ENCODE measurements at places on chromosomes 2 and 18.

DNA sequence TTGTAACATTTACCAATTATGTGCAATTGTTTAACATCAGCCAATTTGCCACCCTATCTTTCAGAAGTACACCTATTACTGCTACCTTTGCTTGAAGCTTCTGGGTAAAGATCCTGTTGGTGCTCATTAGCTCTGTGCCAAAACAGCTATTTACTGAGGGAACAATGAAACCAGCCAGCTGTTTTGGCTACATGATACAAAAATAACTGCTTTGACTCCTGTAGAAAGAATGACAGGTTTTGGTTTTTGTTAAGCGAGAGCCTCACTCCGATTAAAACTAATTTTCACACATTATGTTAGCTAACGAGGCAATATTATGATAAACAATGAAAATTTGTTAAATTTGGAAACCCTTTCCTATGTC, 907.0 kb downstream of the EPHA4 start:
- no peak for DNase-seq

DNA sequence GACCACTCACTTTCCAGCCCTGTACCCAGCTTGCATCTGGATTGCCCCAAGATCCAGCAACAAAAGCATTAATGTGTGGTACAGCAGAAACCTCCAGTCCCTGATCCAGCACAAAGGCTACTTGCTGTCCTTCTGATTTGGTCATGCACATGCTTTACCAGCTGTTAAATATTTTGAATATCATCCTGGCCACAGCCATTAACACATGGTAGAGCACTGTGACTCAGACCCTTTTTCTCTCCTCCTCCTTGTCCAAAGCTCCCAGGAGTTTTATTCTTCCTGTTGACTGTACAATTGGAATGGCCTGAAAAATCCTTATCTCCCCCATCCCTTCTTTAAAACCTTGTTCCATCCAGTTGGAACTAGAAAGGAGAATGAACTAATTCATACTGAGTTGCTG, 419.7 kb upstream of the TNP1 start:
- DNase-seq: no peak

DNA sequence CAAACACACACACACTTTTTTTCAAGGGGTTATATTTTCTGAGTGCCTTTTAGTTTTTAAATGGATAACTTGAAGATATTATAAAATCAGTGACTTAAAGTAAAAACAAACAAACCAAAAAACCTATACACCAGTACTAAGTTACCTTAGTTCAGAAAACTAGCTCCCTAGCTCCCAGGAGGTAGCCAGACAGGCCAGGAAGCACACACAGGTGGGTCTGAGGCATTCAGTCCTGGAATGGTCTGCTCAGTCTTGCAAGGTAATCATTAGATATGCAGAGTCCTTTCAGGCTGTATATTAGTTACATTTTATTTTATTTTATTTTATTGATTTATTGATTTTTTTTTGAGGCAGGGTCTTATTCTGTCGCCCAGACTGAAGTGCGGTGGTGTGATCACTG, 10.7 kb upstream of the DYNC2LI1 start:
- DNase-seq: no peak

- DNase-seq: no peak
These were observed 162.1 kb downstream of the ZEB2 start for GRCh38 chr2:144357623-144358373.

DNA sequence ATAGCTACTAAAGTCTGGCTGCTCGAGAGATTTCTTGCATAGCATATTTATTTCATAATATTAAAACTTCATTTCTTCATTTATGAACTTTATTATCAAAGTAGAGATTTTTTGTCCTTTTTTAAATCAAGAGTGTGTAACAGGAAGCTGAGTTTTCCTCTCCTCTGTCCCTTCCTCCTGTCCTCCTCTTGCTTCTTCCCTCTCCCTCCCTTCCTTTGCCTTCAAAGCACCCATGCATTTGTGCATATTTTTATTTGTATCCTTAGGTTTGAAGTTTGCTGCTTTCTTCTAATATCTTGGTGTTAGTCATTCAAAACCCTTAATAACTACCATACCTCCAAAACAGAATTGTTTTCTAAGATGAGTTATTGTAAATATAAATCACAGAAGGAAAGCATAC, 174.6 kb downstream of the SNTG2 start:
- no peak for DNase-seq

- no peak for DNase-seq
These were observed 24.9 kb upstream of the NBEAL1 start for GRCh38 chr2:202989749-202990148.

DNA sequence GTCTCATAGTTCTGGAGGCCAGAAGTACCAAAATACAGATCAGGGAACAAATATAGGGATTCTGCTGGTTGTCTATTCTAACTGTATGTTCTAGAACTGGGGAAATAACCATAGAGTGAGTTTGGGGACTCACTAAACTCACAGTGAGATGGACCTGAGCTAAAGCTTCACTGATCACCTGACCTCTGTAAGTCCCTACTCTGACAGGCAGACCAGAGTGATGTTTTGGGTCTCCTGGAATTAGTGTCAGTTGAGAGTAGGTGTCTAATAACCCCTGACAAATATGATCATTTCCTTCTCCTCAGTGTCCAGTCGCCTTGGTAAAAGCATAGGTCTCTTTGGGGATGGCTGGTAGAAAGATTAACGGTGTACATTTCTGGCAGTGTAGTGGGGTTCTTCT, 14.2 kb downstream of the PIKFYVE start:
- no peak for DNase-seq

- DNase-seq: no peak
These were observed 14.1 kb downstream of the AMER3 start for GRCh38 chr2:130769343-130769907.

- DNase-seq: no peak
These were observed 15.9 kb downstream of the FBXO41 start for GRCh38 chr2:73268366-73268829.

- DNase-seq: no peak
These were observed 55.2 kb downstream of the KIF5C start for GRCh38 chr2:148930046-148930775.

DNA sequence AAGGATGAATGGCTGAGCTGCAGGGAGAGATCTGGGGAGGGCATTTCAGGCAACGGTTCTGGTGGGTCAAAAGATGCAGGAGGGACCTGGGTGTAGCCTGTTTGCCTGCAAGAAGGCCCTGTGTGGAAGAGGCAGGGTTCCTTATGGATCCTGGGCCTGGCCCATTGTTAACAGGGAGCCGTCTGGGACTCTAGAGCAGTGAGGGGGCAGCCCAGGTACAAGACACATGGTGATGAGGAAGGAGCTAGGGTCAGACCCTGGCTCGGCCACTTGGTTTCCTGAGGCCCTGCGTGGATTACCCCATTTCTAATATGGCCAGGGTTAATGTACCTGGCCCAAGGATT, 124.9 kb downstream of the GLI2 start:
- no peak for DNase-seq

DNA sequence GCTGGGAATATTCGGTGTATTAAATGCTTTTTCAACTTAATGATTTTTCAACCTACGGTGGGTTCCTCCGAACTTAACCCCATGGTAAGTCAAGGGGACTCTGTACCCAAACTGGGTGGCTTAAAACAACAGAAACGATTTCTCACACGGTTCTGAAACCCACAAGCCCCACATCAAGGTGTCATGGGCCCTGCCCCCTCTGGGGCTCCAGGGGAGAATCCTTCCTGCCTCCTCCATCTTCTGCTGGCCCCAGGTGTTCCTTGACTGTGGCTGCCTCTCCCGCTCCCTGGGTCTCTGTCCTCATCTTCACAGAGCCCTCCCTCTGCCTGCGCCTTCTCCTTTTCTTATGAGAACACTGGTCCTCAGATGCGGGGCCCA, 301.3 kb upstream of the SALL3 start:
- DNase-seq: no peak

DNA sequence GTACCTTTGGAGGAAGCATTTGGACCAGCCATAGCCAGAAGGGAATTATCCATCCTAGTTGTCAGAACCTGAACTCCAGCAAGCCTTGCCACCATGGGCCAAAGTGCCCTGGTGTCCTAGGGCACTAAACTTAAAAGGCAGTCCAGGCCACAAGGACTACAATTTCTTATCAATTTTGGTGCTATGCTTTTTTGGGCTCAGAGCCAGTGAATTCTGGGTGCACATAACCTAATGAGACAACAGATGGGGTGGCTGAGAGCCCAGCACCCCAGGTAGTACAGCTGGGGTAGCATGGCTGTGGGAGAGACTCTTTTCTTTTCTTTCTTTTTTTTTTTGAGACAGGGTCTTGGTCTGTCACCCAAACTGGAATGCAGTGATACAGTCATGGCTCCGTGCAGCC, 14.4 kb upstream of the RANBP2 start:
- no peak for DNase-seq

DNA sequence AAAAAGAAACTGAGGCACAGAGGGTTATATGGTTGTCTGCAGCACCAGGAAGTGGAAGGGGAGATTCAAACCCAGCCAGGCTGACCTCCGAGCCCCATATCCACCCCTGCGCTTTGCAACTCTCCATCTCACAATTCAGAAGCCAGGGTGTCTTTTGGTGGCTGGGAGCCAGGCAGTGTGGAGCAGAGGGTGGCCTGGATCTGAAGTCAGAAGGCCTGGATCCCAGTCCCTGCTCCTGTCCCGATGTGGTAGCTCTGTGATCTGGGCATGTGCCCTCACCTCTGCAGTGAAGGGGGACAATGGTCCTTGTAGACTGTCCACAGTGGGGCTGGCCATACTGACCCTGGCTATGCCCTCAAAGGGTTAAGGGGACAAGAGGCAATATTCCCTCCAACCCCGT, 57.0 kb downstream of the CIB4 start:
- DNase-seq: no peak

- no peak for DNase-seq
These were observed 18.9 kb upstream of the THOC1 start for GRCh38 chr18:286515-287310.

DNA sequence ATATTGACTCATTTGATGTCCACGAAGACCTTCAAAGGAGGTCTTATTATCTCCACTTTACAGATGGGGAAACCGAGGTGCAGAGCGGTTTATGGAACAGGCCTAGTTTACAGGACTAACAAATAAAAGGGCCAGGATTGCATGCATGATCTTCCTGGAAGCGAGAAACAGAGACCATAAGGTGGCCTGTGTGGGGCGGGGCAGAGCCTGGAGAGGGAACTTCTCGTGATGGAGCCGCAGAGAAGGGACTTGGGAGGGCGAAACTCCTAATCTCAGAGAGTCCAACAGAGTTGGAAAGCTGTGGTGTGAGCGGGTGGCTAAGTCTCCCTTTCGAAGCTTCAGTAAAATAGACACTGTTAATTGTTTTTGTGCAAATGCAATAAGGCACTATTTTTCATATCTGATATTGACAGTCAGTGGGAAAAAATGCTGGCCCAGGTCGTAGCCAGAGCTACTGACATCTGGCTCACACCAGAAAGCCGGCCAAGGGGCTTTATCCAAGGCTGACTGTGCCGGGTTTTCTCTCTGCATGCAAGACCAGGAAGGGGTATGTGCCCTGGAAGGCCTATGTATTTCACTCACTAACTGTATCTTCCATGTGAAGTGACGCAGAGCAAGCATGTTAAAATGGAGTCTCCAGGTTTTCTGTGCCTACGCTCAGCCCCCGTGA, 4.5 kb downstream of the INPP5D start:
- DNase-seq: no peak

- DNase-seq: no peak
These were observed 50.5 kb downstream of the MRPL35 start for GRCh38 chr2:86249579-86250391.

GRCh38 chr18:25739376-25739775, 351.0 kb downstream of the SS18 start:
- DNase-seq: no peak

DNA sequence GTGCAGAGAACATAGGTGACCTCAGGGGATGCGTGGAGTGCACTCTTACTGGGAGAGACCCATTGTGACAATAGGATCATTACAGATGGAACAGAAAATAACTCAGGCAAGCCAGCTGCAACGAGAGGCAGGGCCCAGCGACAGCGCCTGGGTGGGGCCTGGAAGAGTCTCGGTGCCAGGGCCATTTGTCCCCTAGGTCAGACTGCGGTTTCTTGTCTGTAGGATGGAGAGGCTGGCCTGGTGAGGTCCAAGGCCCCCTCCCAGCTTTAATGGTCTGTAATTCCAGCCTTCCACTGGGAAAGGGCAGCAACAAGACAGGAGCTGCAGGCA, 208.6 kb upstream of the APCDD1 start:
- no peak for DNase-seq

DNA sequence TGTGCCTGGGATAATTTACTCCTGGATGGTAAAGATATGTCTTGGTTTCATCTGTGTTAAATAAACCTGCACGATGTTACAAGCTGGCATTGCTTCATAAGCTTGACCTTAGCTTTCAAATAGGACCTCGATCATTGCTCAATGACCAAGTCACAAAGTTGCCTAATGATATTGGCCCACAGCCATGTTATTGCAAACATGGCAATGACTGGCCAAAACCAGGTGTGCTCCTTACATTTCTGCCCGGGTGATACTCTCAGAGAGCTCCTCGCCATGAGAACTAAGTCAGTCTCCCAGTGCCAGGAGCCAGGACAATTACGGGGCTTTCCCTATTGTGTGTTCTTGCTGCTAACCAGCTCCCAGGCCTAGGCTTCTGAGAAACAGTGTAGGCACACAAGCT, 72.5 kb upstream of the CYP1B1 start:
- no peak for DNase-seq

- no peak for DNase-seq
These were observed 5.2 kb upstream of the KLF11 start for GRCh38 chr2:10038123-10038522.

DNA sequence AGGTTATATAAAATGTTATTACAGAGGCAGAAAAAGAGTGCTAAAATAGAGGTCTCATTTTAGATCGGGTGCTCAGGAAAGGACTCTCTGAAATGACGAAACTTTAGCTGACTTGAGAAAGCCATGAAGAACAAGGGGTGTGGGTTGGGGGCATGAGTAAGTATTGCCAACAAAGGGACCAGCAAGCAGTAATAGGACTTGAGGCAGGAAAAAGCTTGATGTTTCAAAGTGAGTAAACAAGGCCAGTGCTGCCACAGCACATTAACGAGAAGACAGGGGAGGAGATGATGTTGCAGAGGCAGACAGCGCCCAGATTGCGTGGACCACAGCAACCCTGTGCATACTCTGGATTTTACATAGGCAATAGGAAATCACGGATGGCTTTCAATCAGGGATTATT, 318.8 kb downstream of the ZEB2 start:
- no peak for DNase-seq

GRCh38 chr2:199144036-199144435, 313.7 kb downstream of the SATB2 start:
- DNase-seq: no peak

DNA sequence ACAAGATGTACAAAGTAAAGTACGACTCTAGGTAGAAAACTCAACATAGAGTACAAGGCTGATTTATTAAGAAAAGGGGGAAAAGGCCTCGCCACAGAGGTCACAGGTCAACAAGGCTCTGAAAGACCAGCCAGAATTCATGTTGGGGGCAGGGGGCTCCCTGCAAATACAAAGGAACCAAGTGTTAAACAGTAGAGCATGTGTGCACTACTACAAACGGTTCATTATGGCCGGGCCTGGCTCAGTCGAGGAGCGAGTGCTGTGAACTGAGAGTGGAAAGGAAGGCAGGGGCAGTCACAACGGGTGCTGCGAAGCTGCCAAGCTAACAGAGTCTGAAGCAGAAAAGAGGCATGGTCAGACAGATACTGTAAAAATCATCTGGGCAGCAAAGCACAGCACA, 77.1 kb downstream of the MBOAT2 start:
- no peak for DNase-seq

GRCh38 chr2:119085613-119086012, 72.9 kb downstream of the C1QL2 start:
- DNase-seq: no peak

All from stimulated activated CD8-positive, alpha-beta memory T cell treated with anti-CD3 and anti-CD28 coated beads, Interleukin-4, amount 100 ng/mL, for 1 hour (primary cell).